ENCODE measurements at places on chromosomes 11 and 22.

DNA sequence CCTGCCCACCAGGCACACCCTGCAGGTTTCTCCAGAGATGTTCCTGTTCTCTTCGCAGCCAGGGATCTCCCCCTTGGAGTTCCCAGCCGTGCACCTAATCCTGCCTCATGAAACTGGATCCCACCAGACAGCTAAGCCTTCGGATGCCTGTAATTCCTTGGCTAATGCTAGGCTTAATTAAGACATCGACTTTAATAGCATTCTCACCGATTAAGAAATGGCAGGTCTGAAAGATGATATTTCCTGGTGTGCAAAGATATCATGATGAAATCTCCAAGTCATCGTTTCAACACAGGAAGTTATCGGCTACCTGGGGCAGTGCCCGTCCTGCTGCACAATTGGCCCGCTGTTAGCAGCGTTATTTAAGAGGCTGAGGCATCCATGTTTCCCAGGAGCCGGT lies 41.5 kb upstream of the CCND1 start:
- no peak for DNase-seq

- no peak for DNase-seq
Measured at GRCh38 chr11:102798012-102798746, at the start of gene MMP1. TSS of gene MMP1 (minus strand) at chr11:102798160. CDS start at chr11:102798092, 68 bp downstream.

DNA sequence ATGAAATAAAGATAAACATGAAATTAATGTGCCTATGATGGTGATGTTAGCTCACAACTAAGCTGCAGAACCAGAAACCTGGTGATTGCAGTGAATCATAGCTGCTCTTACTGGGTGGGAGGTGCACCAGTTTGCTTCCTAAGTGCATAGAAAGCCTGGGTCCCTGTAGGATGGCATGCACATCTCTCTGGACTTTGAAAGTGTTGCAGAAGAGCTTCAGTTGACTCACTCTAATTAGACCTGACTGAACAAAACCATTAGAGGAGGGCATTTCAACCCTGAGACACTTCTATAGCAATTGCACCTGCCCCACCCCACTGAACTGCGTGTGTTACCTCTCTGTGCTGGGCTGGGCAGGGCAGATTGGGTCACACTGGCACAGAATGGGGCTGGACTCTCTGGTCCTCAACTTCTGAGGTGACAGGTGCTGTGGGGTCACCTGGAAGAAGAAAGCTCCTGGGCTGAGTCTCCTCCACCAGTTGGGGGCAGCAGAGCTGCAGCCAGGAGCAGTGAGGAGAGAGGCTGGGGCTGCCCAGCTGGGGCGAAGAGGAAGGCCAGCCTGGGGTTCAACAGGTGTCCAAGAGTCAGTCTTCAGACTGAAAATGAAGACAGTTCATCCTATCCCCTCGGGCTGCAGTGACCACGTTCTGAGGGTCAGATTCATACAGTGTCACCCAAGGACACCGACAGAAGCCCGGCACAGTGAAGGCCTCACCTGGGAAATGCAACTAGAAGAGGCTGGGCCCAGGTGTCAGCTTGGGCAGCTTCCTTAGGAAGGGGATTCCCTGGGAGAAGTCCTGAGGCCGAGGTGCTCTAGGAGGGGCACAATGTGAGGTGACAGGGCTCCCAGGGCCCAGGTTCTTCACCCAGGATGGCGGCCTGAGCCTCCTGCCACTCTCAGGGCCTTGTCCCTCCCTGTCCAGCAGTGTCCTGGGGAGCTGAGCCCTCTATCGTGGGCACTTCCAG lies 58.1 kb downstream of the GGTLC2 start:
- no peak for DNase-seq

DNA sequence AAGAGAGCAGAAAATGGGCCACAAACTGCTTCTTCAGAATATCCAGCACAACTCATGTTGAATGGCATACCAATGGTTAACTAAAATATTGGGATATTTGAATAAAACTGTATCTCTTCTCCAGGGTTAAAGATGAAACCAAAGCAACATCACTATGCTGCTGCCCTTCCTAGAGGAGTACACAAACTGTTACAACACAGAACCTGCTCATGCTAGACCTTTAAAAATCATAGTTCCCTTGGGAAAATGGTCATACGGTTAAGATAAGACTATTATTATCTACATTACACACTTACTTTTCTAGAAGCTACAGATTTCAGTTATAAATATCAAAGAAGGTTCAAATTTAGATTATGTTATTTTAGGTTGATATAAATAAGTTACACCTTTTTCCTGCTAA lies 78.6 kb upstream of the TP53AIP1 start:
- DNase-seq, result no peak

DNA sequence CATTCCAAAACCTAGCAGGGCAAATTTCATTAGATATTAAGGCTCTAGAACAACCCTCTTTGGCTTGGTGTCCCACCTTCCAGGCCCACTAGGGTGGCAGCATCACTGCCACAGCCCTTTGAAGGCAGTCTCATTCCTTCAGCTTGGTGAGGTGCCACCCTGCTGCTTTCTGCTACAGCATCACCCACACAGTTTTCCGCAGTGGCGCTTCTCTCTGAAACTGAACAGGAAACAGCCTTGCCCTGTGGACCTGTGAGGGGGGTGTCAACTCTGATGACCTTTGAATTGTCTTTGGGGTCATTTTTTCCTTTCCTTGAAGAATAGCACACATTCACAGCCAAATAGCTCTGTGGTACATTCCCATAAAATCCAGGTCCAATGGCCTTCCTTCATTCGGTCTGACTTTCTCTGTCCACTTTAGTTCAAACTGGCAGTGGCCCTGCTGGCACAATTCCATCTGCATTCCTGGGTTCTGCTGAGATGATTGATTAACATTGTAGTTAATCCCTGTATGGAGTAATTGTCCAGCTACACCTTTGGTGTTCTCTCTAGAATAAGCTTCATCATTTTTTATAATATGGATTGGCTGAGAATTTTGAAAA lies 251.9 kb upstream of the FAT3 start:
- DNase-seq, result no peak

DNA sequence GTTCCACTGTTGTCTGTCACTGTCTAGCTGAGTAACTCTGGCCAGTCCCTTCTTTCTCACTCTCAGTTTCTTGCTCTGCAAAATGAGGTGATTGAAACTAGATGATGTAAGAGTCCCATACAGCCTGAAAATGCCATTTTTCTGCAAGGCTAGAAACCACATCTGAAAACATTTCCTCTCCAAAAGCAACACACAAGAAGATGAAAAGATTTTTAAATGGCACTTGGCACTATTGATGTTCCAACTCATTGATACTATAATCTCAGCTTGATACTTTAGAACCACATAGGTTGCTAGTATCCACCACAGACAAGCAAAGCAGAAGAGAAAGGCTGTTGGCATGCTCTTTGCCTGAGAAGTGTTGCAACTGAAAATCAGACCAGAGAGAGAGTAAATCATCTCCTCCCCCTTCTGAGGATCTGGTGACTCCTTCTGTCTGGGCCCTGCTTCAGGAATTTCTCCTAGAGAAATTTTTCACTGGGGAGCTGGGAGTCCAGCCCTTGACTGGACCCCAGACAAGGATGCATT lies 1217.9 kb downstream of the LRRC4C start:
- no peak for DNase-seq
